Fibroblast of the conjunctiva (primary cell): ENCODE measurements at places on chromosomes 13 and 19.

DNA sequence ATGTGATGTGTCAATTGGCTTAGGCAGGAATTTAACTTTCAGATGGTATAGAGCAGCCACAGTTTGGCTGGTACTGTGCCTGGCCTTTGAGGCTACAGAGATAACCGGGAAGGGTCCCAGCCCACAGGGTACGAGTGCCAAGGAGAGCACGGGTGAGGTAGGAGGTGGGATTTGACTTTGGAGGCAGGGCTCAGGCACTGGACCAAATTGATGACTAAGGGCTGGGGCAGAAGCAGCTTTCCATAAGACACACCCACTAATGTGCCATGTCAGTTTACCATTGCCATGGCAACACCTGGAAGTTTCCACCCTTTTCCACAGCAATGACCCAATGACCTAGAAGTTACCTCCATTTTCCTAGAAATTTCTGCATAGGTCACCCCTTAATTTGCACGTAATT is 466.2 kb downstream of the TSHZ3 start:
- DNase-seq, result no peak

DNA sequence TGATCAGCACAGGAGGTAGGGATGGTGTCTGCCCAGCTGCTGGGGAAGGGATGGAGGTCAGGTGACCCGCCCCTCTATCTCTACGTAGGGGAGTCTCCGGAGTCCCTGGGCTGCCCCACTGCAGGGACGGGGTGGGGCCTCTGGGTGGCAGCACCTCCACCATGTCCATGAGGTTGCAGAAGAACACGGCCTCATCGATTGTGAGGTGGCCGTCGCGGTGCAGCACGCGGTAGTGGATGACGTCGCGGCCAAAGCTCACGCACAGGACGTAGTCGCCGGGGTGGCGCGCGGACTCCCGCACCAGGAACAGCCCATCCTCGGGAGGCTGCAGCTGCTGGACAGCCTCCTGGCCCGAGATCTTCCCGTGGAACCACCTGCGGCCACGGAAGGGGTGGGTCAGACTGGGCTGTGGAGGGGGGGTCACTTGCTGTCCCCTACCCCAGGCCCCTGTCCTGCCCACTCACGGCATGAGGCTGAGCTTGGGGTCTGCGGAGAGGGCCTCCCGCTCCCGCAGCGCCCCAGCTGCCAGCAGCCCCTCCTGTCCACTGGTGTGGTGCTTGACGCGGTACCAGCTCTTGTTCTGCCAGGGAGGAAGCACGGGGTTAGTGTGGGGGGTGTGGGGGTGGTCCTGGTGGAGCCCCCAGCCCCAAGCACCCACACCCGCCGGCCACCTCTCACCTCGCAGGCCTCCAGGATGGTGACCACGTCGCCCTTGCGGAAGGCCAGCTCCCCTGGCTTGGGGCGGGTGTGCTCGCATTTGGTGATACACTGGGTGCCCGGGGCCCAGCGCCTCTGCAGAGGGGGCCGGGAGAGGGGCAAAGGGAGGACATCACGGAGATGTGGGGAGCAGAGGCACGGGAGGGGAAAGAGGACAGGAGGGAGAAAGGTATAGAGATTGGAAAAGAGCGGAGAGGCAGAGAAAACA is 2.3 kb downstream of the MATK start:
- DNase-seq, result no peak

DNA sequence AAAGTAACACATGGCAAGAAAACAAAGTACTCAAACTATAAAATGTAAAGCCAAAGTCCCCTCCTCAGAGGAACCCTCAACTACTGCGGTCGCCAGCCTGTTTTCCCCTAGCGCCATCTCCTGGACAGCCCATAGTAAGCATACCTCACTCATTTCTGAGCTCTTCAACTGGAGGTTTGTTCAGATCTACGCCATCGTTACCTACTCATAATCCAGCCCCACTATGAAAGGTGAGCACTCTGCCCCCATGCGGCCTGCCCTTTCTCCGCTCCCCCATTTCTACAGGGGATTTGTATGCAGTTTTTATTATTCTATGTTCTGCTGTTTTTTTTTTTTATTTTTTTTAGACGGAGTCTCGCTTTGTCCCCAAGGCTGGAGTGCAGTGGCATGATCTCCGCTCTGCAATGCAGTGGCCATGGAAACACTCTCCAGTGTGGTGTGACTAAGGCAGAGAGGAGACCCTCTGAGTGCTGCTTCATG is 26.2 kb downstream of the OPA3 start:
- DNase-seq, result peak; percentile 23

- no peak for DNase-seq
Observed at GRCh38 chr19:11244846-11245589, 5.6 kb downstream of the ANGPTL8 start.

DNA sequence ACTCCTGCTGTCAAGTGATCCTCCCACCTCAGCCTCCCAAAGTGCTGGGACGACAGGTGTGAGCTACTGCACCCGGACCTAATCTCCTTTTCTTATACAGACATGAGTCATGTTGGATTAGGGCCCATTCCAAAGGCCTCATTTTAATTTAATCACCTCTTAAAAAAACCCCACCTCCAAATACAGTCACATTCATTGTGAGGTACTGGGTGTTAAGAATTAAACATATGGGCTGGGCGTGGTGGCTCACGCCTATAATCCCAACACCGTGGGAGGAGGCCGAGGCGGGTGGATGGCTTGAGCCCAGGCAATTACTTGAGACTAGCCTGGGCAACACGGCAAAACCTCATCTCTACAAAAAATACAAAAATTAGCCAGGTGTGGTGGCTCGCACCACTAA is 46.6 kb downstream of the PIN1 start:
- DNase-seq, result no peak
